Left hindlimb (tissue), 1 donor: ENCODE measurements at places on chromosomes 4 and X.

DNA sequence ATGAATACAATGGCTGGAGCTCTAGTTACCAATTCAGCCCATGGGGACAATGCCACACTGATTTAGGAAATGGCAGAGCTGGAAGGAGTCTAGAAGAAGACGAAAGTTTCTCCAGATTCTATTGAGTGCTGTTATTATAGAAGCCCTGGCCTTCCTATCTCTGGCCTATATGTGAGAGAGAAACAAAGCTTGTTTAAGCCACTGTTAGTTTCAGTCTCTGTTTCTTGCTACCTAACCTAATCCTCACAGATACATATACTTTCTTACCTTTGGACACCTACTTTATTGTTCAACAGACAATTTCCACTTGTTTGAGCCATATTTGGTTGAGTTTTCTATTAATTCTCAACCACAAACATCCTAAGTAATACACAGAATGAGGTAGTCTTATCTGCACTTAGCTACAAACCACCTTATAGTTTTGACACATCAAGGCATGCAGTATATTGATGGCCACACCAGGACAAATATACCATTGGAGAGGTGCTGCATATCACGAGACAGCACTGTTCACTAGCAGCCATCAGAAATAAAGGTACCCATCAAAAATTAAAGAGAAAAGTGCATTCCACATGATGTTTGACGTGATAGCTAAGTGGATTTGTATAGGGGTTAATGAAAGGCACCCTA, 190.2 kb downstream of the SMIM20 start:
- DNase-seq = no peak

GRCh38 chrX:95728446-95728845, 956.2 kb upstream of the DIAPH2 start:
- DNase-seq = no peak

GRCh38 chr4:13750594-13750993, 123.1 kb upstream of the BOD1L1 start:
- no peak for DNase-seq

- DNase-seq = no peak
Observed at GRCh38 chr4:5213087-5213595, 161.9 kb downstream of the STK32B start.

DNA sequence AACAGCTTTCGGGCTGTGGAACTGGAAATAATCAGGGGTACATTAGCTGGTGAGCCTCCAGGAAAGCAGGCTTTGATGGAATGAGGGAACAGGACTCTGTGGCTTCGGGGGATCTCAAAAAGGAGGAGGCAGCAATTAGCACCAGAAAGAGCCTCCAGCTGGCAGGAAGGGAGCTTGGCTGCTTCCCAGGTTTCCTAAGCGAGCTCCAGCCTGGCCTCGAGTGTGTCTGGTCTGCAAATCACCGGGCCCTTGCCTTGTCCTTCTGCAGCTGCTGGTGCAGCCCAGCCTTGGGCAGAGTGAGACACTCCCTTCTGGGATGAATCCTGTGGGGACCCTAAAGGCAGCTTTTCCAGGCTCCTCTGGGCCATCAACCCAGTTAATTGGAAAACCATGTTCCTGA, 10.7 kb upstream of the PDHA1 start:
- DNase-seq = peak; percentile 85

- no peak for DNase-seq
Observed at GRCh38 chr4:8537041-8537461, 43.1 kb upstream of the GPR78 start.

- no peak for DNase-seq
Observed at GRCh38 chr4:168118116-168118655, 25.8 kb downstream of the ANXA10 start.

GRCh38 chrX:133254666-133255065, 36.5 kb upstream of the TFDP3 start:
- DNase-seq = no peak

- DNase-seq = peak; percentile 26
Observed at GRCh38 chrX:66163849-66164411, at the start of gene HEPH. Gene HEPH, plus strand, starts transcription at chrX:66164247. Its CDS starts 6,324 bp downstream, at chrX:66170571.

DNA sequence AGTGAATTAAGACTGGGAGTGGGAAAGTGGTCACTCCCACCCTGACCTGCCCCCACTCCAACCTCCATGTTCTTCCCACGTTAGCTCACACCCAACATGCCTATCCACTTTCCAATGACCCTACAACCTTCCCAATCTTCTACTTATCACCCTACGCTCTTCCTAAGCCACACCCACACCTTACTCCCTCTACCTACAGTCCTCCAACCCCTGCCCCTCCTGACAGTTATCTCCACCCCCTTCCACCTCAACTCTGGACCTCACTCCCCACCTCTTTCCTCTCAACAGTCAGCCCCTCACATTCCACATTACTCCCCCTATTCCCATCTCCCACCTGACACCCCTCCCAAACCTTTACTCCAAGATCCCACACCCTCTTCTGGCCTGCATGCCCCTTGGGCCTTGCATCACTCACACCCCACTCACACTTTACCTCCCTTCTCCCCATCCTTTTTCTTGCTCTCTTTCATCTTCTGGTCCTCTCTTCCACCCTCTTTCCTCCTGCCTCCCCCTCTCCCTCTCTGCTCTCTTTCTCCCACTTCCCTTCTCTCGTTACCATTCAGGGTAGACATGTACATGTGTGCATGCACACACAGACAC, 6.9 kb downstream of the NALF2 start:
- DNase-seq = no peak

- DNase-seq = no peak
Observed at GRCh38 chr4:84578540-84579402, 4.2 kb upstream of the CDS1 start.

- DNase-seq = no peak
Observed at GRCh38 chr4:48129307-48130014, 4.6 kb downstream of the TXK start.

GRCh38 chr4:105641845-105642244, 66.6 kb downstream of the INTS12 start:
- DNase-seq = no peak

DNA sequence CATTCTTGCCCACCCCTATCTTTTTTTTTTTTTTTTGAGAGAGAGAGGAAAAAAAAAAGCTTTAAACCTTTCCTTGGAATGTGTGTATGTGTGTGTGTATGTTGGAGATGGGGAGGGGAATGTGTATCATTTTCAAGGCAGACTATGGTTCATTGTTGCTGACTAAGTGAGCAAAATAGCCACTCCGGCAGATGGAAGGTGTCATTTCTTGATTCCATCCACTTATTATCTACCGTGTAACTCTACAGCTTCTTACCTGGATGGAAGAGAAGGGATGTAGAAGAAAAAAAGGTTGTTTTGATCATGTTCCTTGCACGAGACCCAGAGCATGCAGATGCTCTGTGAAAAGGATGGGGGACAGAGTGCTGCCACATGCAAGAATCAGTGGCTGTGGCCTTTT, 5.9 kb upstream of the GK2 start:
- DNase-seq = no peak

DNA sequence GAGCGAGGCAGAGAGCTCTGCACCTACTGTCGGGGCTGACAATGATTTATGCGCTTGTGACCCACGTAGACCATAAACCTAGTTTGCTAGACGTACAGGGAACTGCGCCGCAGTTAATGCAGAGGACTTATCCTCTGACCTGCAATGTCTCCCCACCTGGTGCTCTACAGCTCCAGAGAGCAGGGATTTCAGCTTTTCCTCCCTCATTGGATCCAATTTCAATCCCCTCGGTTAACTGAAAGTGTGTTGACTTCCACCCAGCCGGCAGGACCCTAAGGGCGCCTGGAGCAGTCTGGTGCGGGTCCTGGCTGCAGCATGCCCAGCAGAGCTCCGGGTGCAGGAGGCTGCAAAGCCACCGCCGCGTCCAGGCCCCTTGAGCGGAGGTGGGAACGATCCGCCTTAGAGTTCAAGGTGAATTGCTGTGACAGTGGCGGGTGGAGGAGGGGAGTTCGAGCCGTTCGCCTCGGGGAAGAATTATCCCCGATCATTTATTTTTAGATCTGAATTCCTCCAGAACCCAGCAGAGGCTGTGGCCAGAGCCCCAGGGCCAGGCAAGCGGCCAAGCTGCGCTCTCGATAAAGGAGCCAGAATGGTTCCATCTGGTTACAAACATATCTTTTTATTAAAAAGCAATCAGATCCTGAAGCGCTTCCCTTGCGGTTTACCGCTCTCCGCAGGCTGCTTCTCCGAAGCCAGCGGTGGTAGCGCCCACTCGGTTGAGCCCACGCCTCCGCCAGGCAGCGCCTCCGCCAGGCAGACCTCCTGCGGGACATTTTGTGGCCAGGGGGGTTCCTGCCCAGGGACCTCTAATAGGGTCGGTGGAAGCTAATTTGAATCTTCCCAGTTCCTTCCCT, 66.0 kb downstream of the FBXO8 start:
- DNase-seq = peak; percentile 70

DNA sequence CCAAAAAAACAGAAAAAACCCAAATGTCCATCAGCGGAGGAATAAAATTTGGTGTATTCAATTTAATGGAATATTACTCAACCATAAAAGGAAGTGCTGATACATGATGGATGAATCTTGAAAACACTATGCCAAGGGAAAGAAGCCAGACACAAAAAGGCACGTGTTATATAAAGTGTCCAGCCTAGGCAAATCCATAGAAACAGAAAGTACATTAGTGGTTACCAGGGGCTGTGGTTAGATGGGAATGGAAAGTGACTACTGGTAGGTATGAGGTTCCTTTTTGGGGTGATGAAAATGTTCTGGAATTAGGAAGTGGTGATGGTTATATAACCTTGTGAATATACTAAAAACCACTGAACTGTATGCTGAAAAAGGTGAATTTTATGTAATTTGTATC, 3.5 kb upstream of the CDKL2 start:
- no peak for DNase-seq

GRCh38 chr4:47639531-47639930, 154.5 kb downstream of the ATP10D start:
- no peak for DNase-seq

DNA sequence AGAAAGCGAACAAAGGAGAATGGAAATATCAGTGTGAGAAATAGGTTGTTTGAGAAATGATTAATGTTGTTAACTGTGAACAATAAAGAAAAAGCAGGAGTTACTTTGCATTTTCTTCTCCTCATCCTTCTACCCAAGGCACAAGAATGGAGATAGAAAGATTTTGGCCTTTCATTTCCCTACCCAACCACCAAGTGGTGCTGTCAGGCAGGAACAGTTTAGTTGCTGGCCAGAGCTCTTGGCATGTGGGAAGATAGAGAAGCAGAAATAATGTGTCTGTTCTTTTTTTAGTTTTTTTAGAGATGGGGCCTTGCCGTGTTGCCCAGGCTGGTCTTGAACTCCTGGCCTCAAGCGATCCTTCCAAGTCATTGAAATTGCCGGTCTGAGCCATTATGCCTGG, 12.8 kb downstream of the HOPX start:
- no peak for DNase-seq
